ENCODE measurements at places on chromosomes 6 and 20.

DNA sequence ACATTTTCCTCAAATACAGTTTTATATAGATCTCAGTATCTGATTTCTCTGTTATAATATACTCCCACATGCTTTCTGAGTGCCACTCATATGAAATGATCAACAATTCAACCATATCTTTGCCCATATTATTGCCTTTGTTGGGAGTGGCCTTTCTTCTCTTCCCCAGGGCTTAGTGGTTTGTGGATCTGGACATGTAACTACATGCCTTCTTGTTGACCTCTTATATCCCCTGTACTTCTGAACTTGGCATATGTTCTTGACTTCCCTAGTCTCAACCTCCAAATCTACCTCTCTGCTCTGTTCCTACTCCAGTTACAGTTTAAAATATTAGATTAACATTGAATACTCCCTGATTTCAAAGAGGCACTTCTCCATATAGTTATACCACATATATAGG lies 34.3 kb upstream of the PRIM2 start:
- no peak for DNase-seq

- no peak for DNase-seq
Observed at GRCh38 chr6:79466207-79466834, 70.9 kb downstream of the LCA5 start.

- DNase-seq: no peak
Observed at GRCh38 chr6:139380168-139380567, 5.7 kb upstream of the CITED2 start.

- no peak for DNase-seq
Observed at GRCh38 chr20:5220321-5221060, 93.7 kb downstream of the CDS2 start.

GRCh38 chr20:58978351-58979190 lies 2.5 kb upstream of the NELFCD start:
- no peak for DNase-seq

GRCh38 chr6:44404022-44404714 lies 16.7 kb downstream of the CDC5L start:
- no peak for DNase-seq

DNA sequence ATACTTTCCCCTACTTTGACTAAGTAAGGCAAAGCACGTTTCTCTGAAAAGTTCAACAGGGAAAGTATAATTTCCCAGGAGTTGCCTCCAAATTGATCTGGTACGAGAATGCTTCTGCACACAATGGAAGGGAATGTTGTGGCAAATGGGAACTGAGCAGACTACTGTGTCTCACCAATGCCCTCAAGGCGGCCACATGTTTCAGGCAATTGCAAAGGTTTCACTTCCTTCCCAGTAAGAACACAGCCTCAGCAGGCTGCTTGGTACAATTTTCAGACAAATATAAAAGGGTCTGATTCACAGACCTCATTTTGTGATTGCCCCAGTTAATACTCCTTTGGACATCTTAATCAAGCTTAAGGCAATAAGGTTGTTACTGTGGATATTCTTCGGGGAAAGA lies 71.2 kb downstream of the KIAA0319 start:
- DNase-seq: no peak

DNA sequence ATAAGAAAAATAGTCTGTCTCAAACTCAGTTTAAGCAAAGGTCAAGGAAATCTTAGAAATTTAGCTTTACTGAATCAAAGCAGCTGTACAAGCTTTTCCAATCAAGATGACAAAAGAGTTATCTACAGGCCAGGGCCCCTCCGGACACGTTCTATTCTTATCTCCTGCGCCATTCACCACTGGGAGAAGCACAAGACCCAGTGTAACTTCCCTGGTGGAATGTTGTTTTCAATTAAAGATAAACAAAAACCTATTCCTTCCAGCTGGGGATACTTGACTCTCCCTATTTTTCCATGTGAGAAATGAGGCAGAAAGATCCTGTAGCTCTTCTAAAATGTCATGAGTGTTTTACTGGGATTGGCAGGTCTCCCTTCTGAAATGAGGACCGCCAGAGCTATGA lies 123.3 kb downstream of the TBX18 start:
- DNase-seq: no peak

- peak; percentile 47 for DNase-seq
Observed at GRCh38 chr20:19692685-19693119, 65.4 kb upstream of the RIN2 start.

GRCh38 chr6:118419448-118420394 lies 128.4 kb upstream of the PLN start:
- DNase-seq: no peak

- DNase-seq: no peak
Observed at GRCh38 chr6:44837255-44837654, 449.7 kb downstream of the CDC5L start.

DNA sequence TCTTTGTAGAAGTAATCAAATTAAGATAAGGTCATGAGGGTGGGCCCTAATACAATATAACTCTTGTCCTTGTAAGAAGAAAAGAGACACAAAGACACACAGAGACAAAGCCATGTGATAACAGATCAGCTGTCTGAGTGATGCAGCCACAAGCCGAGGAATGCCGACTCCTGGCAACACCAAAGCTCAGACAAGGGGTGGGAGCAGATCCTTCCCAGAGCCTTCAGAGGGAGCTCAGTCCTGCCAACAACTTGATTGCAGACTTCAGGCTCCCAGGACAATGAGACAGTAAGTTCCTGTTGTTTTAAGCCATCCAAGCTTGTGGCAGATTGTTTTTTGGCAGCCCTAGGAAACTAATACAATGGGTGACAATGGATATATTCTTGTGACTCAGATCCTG lies 325.0 kb upstream of the AGPAT4 start:
- DNase-seq: no peak
